ENCODE measurements at places on chromosomes 3 and 15. TPM values are rescaled to one million over a fixed set of nuclear protein-coding genes. Genes with fewer than 3 reads are reported as not detected.

DNA sequence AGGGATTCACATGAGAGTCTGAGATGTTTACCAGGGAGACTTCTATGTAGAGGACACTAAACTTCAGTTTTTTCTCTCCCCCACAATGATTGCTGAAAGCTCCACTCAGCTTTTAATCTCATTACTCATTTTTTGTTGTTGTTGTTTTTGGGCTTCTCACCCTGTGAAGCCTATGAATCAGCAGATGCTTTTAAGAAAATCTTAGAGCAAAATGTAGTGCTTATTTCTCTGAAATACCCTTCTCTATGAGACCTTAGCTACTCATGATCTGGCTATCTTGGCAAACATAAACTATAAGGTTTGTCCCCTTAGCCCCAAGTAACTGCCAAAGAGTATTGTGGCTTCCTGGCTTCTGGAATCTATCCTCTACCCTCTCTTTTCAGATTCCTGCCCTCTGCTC, 537.3 kb downstream of the OCA2 start:
- DNase-seq: no peak

The EPHA3 gene
- 9.9 TPM for total RNA-seq

GRCh38 chr3:113910966-113911365, 36.8 kb upstream of the ZDHHC23 start:
- no peak for DNase-seq

DNA sequence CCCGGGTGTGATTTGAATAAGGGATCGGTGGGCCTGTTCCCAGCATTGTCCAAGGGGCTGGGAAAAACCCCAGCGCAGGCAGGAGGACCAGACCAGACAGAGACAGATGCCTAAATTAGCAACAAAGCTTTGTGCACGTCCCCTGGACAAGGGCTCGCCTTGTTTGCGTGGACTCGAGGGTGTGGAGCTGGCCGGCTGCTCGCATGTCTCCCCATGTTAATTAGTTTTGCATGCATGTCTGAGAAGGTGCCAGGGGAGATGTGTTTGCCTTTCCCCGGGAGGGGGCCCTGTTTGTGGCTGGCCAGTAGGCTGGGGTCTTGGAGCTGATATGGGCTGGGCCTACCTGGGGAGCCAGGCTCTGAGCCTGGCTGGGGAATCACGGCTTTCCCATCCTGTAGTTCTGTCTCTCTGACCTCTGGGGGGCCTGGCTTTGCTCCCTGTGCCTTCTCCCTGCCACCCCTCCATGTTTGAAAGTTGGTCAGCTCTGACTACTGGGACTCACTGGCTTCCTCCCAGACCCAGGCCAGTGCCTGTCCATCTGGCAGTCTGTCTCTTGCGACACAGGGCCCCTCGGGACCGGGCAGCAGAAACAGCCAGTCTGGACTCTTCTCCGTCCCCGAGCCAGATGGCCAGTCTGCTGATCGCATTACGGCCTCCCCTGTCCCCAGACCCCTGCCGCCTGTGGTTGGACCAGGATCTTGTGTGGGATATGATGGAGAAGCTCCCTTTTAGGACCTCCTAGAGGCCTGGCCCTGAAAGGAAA, 55.4 kb upstream of the POLG start:
- DNase-seq: peak; percentile 87

The COL6A6 gene
- 0.25 TPM for total RNA-seq

The IQCF5 gene
- not detected for total RNA-seq

DNA sequence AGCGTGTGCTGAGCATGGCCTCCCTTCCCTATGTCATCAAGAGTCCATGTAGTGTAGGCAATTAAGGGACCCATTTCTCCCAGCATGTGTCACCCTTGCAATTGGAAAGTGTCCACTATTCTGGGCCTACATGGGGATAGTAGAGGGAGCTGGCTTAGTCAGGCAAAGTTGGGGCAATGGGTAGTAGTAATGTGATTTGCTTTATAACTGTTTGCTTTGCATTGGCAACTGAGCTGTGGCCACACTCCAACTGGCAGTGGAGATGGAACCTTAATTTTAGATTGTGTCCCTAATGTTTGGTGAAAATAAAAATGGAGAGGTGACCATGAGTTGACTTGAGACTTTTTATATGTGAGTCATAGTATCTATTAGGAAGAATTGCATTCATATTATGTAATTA, 97.7 kb upstream of the SAMMSON start:
- no peak for DNase-seq

The XYLB gene
- total RNA-seq: 2.6 TPM

DNA sequence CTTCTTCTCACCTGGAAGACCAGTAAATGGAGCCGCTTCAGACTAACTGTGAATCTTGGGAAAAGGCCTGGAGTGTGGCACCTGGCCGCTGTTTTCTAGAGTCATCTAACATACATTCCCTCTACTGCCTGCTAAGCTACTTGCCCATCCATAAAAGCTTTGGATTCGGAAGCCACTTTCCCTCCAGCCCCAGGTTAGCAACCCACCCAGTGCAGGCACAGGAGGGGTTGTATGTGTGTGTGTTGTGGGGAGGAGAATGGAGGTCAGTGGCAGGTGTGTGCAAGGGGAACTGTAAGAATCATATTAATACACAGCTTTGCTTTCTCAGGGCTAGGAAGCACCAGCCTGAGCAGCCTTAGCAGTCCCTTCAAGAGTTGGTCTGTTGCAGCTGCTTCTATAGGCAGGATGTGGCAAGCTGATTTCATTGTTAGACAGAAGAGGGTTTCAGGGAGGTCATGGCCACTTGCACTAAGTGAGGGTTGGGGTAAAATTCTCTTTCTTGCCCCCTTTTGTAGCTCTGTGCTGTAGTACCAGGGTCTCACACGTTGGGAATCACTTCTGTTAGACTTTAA, 8.9 kb downstream of the NSUN3 start:
- DNase-seq: no peak

- DNase-seq: no peak
Measured at GRCh38 chr3:4520033-4520816, 27.1 kb downstream of the ITPR1 start.

- no peak for DNase-seq
Measured at GRCh38 chr3:146519810-146520209, 24.6 kb downstream of the PLSCR1 start.

The CCR8 gene
- total RNA-seq: not detected

DNA sequence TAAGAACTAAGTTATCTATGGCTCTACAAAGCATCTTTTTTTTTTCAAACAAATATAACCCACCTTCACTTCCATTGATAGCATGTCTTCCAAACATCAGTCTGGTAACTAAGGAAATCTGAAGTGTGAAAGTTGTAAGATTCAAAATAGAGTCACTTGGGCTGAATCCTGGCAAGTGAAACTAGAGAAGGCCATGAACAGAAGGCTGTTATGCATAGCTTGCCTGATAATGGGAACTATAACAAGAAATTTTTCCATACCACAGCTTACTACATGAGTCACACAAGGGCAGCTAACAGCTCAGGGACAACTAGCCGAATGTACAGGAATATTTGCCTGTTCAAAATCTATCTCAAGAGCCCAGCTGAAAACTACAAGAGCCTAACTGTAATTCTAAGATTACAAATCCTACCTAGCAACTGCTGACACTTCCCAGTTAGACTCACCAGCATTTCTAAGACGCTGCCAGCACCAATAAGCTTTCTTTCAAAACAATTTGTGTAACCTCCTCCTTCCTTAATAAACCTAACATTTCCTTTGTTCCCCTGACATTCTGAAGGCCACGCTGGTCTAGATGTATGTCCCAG, 1066.5 kb downstream of the PLOD2 start:
- no peak for DNase-seq

- DNase-seq: no peak
Measured at GRCh38 chr3:24191801-24192403, 246.8 kb downstream of the NR1D2 start.

- DNase-seq: no peak
Measured at GRCh38 chr3:146777941-146778340, 172.8 kb upstream of the PLSCR5 start.

The CD200R1 gene
- total RNA-seq: not detected

The CAPN3 gene
- total RNA-seq: 1.8 TPM

The SLC24A5 gene
- not detected for total RNA-seq

The TM4SF4 gene
- total RNA-seq: not detected

DNA sequence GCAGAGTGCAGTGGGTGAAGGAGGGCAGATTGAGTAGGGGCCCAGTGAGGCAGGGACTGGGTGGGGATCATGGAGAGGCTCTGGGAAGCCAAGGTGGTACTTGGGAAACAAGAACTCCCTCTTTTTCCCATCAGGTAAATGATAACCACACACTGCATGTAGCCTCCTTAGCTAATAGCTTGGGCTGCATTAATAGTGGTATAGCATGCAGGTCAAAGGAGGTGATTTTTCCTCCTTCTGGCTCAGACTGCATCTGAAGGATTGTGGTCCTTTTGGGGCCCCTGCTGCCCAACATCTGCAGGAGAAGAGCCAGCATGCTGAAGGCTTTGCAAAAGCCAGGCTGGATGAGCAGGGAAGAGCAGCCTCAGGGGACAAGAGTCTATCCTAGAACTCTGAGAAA, 45.4 kb downstream of the PPCDC start:
- no peak for DNase-seq

The SGO1 gene
- total RNA-seq: 5.0 TPM

The PAQR5 gene
- total RNA-seq: not detected

The FMN1 gene
- 1.1 TPM for total RNA-seq

The DPPA2 gene
- total RNA-seq: 0.42 TPM

The ARHGEF26 gene
- 4.4 TPM for total RNA-seq

- DNase-seq: no peak
Measured at GRCh38 chr3:111956995-111957734, 21.7 kb upstream of the ABHD10 start.

The TGM4 gene
- total RNA-seq: not detected

The EPHB1 gene
- 16.3 TPM for total RNA-seq

- no peak for DNase-seq
Measured at GRCh38 chr15:25094066-25094465, 139.3 kb downstream of the SNRPN start.

- DNase-seq: peak; percentile 56
Measured at GRCh38 chr3:147412261-147412916, 3.2 kb downstream of the ZIC1 start.

The CAMKV gene
- 518 TPM for total RNA-seq

- no peak for DNase-seq
Measured at GRCh38 chr3:32685543-32686185, 676 bp downstream of the CNOT10 start.

GRCh38 chr3:8503871-8504610, 2.4 kb downstream of the LMCD1 start:
- no peak for DNase-seq

The P2RY1 gene
- 0.51 TPM for total RNA-seq

DNA sequence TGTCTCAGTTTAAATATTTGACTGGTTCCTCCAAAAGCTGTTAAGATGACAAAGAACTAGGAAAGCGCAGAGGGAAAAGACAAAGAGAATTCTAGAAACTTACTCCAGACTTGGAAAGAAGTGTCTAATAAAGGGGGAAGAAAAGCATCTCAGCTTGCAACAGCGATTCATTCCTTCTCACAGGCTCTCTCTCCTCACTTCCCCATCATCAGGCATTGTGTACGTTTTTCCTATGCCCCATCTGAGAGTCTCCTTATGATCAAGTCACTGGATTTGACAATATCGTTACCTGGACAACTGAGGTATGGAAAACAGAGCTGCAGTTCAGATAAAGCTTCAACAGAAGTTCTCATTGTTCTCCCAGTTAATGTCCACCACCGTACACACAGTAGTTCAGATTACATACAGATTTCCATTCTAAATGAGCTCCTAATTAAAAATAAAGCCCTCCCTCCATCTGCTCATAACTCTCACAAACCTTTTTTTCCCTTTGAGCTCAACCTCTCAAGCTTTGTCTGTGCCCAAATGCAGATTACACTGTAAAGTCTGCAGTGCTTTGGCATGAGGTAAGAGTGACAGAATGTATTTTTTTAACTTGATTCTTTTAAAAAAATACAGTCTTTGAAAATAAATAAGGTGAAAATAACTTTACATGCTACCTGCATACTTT, 254.4 kb upstream of the THBS1 start:
- no peak for DNase-seq

GRCh38 chr15:67383899-67384298, 129.3 kb downstream of the IQCH start:
- no peak for DNase-seq

The ARPP21 gene
- 10.3 TPM for total RNA-seq

DNA sequence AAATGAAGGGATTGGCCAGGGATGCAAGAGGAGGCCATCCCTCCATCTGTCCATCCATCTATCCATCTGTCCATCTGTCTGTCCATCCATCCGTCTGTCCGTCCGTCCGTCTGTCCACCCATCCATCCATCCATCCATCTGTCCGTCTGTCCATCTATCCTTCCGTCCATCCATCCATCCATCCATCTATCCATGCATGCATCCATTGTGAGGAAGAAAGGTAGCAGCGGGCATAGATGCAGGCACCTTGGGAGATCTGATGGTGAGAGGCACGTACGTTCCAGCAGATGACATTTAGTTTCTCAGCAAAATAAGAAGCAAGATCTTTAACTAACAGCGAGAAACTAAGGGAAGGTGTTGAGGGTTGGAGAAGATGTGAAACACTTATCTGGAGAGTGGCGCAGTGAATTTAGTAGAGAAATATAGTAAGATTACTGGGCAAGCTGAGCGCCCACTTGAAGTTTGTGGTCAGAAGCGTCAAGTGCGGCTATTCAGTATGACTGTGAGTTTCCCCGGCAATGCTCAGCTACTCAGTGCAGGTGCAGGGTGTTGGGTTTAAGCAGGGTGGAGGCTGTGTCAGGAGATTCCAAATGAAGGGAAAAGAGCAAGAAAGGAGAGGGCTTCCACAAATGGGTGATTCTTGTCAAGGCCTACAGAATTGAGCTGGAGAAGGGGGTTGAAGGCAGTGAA, 22.4 kb upstream of the SRP14 start:
- no peak for DNase-seq

The AADACL2 gene
- total RNA-seq: not detected

DNA sequence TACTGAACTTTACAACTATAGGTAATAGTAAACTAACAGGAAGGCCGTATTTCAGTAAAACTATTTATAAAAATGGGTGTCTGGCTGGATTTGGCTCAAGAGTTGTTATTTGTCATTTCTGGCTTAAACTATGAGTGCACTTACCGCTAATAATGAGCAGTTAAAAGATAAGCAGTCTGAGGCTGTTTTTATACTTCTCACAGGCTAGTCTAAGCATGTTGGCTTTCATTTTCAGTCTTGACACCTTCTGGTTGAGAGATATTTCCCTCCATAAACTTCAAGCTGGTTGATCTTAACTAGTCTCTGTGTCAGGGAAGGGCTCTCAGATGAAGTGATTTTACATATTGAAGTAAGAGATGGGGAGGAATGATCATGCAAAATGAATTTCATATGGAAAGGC, 96.1 kb downstream of the RSRC1 start:
- no peak for DNase-seq

The PPARG gene
- 0.37 TPM for total RNA-seq

The GPR62 gene
- 0.44 TPM for total RNA-seq

The TGM5 gene
- not detected for total RNA-seq

DNA sequence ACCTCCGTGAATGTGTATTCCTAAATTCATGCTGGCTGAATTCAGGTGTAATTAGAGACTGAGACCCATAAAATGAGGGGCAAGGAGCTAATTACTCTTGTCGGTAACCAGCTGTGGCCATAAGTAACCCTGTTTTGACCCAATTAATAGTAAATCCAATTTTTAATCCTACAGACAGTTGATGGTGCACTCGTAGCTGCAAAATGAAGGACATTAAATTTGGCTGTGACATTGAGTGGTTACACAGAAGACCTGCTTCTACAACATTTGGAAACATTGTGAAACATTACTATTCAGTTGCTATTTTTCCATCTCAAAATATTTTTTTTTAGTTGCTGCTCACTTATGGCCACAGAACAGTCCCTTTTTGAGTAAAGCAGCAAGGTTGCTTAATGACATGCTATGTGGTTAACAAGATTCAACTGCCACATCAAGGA, 33.0 kb downstream of the MBNL1 start:
- DNase-seq: no peak

- DNase-seq: no peak
Measured at GRCh38 chr15:28933710-28934445, 48.1 kb downstream of the APBA2 start.
